ENCODE measurements at places on chromosomes 1 and 21. TPM values are rescaled to one million over a fixed set of nuclear protein-coding genes. Genes with fewer than 3 reads are reported as not detected.

SLC22A15 gene
- 1.3 TPM for total RNA-seq

MEAF6 gene
- total RNA-seq = 78.4 TPM

CNKSR1 gene
- 0.19 TPM for total RNA-seq

PCBP3 gene
- 6.2 TPM for total RNA-seq

TCHHL1 gene
- not detected for total RNA-seq

RAB29 gene
- total RNA-seq = 15.9 TPM

GPR153 gene
- 2.1 TPM for total RNA-seq

RUNX3 gene
- total RNA-seq = not detected

L1TD1 gene
- not detected for total RNA-seq

PFKFB2 gene
- 1.5 TPM for total RNA-seq

IQGAP3 gene
- total RNA-seq = 2.8 TPM

PADI3 gene
- total RNA-seq = not detected

ATP1A4 gene
- total RNA-seq = not detected

FCGR3A gene
- total RNA-seq = not detected

LCE2C gene
- total RNA-seq = not detected

HTR1D gene
- total RNA-seq = not detected

FMO2 gene
- total RNA-seq = 27.9 TPM

RNU1-4 gene
- total RNA-seq = under 0.01 TPM

KIF21B gene
- total RNA-seq = 0.19 TPM

TAS1R1 gene
- not detected for total RNA-seq

BCAR3 gene
- total RNA-seq = 35.1 TPM

KCNJ10 gene
- not detected for total RNA-seq

CFHR4 gene
- total RNA-seq = not detected

CLSTN1 gene
- total RNA-seq = 83.4 TPM

OPTC gene
- total RNA-seq = not detected

PAQR6 gene
- 0.19 TPM for total RNA-seq

KCNQ4 gene
- 0.19 TPM for total RNA-seq

SLC45A3 gene
- total RNA-seq = 3.7 TPM

DNASE2B gene
- total RNA-seq = not detected

MCOLN2 gene
- total RNA-seq = 2.8 TPM

PLA2G2F gene
- not detected for total RNA-seq

OR2L5 gene
- total RNA-seq = not detected

CACNA1S gene
- not detected for total RNA-seq

NFASC gene
- total RNA-seq = 13.8 TPM

ACTN2 gene
- total RNA-seq = 0.56 TPM

PIP5K1A gene
- 58.3 TPM for total RNA-seq

GRIK3 gene
- total RNA-seq = not detected

OR10J1 gene
- total RNA-seq = not detected

TRAF3IP3 gene
- not detected for total RNA-seq

NECTIN4 gene
- 0.56 TPM for total RNA-seq

AUNIP gene
- total RNA-seq = 5.6 TPM

HRNR gene
- total RNA-seq = not detected

PPIAL4G gene
- total RNA-seq = not detected

GOLPH3L gene
- 12.7 TPM for total RNA-seq

SLC30A1 gene
- 23.4 TPM for total RNA-seq

SPRR2A gene
- not detected for total RNA-seq

ATAD3B gene
- 15.8 TPM for total RNA-seq

C1QB gene
- not detected for total RNA-seq

MKNK1 gene
- total RNA-seq = 13.8 TPM

SPRR5 gene
- not detected for total RNA-seq

VANGL1 gene
- total RNA-seq = 7.6 TPM

AGT gene
- 0.19 TPM for total RNA-seq

LCE1C gene
- total RNA-seq = not detected

FBXO42 gene
- total RNA-seq = 11.6 TPM

SLC25A34 gene
- 0.38 TPM for total RNA-seq

IL20 gene
- not detected for total RNA-seq

DDAH1 gene
- total RNA-seq = 60.4 TPM

CYP4A22 gene
- not detected for total RNA-seq

Measured in regular cardiac myocyte (primary cell).